Cerebellar nuclear complex (tissue), 1 donor: ENCODE measurements at places on chromosomes 11 and 22.

- DNase-seq: no peak
Observed at GRCh38 chr22:20550851-20551744, 43.7 kb downstream of the MED15 start.

DNA sequence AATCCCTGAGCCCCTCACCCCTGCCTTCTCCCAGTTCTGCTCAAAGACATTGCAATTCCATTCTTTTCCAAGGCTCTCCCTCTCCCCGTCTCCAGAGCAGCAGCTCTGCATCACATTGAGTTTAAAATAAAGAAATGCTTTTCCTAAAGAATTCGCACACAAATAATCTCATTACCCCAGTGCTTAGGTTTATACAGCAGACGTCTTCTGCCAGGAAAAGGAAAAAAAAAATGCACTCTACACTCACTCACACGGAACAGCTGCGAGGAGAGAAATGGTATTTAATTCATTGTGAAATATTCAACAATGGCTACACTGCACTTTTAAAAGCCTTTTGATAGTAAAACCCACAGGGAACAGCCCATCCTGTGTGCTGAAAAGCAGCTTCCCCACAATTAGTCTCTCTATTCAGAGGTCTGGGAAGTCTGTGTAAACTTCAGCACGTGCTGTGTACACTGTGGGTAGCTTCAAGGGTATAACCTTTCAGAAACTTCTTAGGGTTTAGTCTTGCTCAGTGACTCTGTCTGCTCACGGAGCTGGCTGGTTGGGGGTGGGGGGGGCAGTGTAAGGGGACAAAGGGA, 42.8 kb downstream of the ETS1 start:
- no peak for DNase-seq

- no peak for DNase-seq
Observed at GRCh38 chr11:86487671-86488070, 113.0 kb downstream of the CCDC81 start.

DNA sequence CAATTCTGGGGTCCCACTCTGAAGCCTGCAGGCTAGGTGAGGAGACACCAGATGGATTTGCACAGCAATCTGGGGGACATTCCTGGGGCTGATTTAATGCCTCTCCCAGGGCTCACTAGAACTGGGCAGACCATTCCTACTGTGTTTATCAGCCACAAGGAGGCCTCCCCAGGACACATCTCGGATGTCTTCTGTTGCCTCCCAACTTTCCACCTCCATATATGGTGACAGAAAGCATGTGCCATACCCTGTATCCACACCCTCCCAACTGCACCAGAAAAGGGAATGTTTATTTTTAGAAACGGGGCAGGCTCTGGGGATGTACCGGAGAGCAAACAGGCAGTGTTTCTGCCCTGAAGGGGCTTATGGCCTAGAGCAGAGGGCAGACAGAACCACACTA, 181.8 kb downstream of the CSNK2A3 start:
- DNase-seq: no peak

GRCh38 chr11:115990004-115990447, 485.8 kb upstream of the CADM1 start:
- DNase-seq: no peak

GRCh38 chr11:78339483-78339882, 78.1 kb downstream of the GAB2 start:
- DNase-seq: no peak

GRCh38 chr11:66880496-66881450, 23.9 kb downstream of the LRFN4 start:
- DNase-seq: no peak

DNA sequence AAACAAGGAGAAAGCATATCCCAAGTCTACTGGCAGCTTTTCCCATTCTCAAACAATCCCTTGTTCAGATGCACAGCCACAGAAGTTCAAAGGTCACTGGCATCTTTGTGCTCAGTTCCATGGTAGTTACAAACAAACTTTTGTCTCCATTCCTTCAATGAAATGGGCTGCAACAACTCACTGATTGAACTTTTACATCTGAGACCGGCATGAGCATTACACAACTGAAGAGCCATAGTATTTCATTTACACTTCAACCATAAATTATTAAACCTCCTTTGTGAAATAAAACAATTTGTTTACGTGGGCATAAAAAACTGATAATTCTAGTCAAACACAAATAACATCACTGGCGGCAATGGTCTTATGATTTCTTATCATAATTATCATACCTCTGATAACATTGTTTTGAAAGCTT, 67.8 kb upstream of the ARHGAP32 start:
- no peak for DNase-seq

GRCh38 chr11:84865791-84866535, 761.2 kb downstream of the DLG2 start:
- DNase-seq: no peak

DNA sequence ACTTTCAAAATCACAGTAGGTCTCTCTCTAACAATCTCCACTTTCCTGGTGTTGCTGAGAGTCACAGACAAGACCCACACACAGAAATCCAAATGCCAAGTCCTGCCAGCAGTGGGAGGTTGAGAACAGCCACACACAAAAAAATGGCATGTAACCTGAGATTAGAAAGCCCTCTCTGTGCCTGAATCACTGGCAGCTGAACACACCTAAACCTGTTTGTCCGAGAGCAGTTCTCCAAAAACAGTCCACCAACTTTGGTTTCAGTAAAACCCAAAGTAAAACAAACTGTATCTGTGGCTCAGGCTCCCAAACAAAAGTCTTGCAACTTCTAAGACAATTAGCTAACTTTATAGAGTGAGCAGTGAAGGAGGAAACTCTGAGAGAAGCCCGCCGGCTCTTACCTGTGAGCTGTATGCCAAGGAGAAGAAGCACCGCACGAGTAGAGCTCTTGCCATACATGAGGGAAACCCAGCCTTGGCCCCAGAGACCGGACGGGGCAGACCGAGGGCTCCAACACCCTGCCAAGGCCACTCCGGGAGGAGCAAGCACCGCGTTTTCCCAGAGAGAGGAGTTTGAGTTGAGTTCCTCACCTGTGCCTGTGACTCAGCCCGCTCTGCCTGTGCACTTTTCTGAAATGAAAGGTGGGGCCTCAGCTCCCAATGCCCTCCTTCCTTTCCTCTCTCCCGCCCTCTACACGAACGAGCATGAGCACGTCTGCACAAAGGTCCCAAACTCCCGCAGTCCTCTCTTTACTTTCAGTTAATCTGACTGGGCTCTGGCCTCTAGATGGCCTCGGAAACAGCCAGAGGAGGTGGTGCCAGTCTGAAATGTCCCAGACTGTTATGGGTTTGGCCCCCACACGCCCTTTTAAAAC, at the start of gene MPZL2:
TSS of gene MPZL2 (minus strand) at position 603 of the 874 bp plus-strand sequence. CDS start at position 459, 144 bp downstream.
- DNase-seq: no peak

DNA sequence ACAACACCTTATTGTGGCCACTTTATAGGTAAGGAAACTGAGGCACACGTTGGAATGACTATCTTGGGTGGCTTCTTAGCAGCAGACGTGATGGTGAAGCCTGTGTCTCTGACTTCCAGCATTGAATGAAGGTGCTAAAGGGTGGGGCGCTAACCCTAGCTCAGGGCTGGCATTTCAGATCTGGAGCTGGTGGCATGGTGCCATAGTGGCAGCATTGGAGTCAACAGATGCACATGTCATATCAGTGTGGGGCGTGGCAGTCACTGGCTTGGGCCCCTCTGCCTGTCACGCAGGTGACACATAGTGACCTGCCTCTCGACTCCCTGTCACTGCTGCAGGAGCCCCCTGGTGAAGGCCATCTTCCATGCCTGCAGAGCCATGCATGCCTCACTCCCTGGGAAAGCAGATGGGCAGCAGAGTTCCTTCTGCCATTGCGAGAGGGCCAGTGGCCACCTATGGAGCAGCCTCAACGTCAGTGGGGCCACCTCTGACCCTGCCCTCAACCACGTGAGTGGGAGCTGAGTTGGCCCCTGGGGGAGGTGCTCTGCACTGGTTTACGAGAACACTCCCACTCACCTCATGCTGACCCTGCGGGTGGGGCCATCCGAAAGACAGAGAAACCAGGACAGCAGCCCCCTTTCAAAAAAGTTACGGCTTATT, 14.8 kb downstream of the SHISA8 start:
- DNase-seq: no peak

DNA sequence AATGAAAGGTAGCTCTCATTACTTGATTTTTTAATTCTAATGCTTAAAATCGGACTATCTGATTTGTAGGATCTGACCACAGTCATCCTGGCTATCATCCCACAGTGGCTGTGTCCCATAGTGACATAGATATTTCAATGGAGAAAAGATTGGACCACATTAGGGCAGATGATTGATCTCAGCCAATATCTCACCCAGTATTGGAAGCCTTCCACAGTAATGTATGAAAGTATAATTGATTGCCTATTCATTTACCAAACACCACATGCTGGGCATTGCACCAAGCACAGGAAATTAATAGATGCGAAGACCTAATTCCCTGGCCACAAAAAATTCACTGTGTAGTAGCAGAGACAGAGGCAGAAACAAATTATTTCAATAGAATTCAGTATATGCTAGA, 37.6 kb downstream of the FZD4 start:
- no peak for DNase-seq

DNA sequence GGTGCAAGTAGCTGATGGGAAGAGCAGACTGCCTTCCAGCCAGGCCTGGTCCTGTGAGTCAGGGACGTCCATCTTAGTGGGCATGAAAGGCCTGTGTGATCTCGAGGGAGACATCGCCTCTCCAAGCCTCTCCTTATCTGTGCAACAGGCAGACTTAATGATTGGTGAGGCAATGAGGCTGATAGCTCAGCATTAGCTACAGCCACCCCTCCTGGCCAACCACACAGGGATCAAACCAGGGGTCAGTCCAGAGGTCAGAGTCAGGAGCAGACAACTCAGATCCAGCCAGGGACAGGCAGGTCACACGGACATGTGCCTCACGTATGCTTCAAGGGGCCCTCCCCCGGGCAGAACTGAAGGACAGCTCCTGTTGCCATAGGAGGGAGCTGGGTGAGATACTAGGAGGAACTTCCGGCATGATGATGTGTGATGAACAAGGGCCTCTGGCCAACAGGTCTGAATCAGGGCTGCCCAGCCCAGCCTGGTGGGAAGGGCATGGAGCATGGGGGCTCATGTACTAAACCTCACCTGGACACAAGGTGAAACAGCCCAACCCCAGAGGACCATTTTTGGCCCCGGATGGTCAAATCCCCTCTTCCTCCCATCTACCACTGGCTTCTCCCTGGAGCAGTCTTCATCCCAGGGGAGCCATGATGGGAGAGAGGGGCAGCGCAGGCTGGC, 2.8 kb upstream of the APOC3 start:
- DNase-seq: no peak

- DNase-seq: no peak
Observed at GRCh38 chr22:18104566-18104965, 6.0 kb upstream of the TUBA8 start.

DNA sequence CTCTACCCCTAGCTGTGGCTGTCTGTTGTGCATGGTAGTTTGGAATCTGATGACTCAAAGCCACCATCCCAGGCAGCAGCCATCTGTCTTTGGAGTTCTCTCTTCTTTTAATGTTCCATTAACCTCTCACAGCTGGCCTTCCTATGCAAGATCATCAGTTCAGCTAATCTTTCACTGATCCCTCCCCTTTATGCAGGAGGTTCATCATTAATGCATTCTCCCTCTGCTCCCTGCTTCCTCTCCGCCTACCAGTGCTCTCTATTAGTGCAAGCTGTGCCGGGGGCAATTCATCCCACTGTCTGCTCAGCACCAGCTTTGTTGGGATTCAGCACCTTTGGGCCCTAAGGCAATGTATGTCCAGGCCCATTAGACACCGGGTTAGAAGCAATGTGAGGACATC, 413.0 kb upstream of the LRRC4C start:
- DNase-seq: no peak

- peak; percentile 65 for DNase-seq
Observed at GRCh38 chr11:123362941-123363340, 67.1 kb upstream of the GRAMD1B start.

DNA sequence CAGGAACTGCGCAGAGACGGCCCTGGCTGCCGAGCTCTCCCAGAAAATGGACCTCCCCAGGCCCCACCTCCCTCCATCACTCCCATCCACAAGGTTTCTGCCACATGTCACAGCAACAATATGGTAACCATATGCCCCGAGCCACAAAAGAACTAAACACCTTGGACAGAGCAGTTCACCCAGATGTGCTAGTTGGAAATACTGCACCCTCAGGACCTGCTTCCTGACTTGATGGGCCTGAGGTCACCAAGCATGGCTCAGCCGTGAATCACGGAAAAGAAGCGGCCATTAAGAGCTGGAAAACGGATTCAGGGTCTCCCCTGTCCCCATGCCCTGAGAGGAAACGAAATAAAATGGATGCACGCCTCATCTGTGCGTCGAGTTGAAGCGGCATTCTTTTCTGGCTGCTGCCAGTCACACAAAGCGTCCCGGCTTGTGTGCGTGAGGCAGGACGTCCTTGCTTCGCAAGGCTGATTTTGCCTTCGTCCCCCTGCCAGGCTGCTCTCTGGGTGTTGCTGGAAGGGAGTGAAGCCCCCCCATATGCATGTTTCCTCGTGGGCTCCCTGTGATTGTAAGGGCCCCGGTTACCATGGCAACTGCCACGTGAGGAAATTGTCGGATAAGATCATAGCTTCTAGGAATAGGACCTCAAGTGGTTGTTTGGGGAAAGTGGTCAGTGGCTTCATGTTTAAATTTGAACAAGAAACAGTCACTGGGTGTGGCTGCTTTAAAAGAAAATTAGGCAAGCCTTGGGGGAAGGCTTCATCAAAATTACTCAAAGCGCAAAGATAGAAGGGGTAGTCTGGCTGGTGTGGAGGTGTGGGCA, 51.7 kb downstream of the FLI1 start:
- DNase-seq: no peak

DNA sequence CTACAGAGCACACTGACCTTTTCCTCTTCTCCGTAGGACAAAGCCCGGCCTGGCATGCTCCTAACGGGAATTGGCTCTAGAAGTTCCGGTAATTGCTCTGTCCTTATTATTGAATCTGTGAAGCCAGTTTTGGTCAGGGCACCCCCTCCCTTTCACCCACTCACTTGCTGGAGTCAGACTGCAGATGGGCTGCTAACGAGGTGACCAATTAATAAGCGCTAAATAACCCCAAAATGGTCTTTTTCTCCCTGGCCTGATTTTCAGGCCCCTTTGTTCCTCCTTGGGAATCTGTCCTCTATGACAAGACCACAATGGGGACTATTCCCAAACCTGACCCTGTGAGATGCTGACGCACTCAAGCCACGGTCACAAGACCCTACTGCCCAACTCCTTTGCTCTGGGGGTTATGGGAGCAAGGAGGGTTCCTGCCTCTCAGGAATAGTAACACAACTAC, 610.0 kb upstream of the CADM1 start:
- DNase-seq: no peak

- no peak for DNase-seq
Observed at GRCh38 chr11:68025047-68025446, 5.4 kb upstream of the NDUFS8 start.
